Osteocyte (in vitro differentiated cells): ENCODE measurements at places on chromosomes 7 and 10.
A peak's percentile ranks its signal among the peaks of the same experiment; 100 is the strongest.

DNA sequence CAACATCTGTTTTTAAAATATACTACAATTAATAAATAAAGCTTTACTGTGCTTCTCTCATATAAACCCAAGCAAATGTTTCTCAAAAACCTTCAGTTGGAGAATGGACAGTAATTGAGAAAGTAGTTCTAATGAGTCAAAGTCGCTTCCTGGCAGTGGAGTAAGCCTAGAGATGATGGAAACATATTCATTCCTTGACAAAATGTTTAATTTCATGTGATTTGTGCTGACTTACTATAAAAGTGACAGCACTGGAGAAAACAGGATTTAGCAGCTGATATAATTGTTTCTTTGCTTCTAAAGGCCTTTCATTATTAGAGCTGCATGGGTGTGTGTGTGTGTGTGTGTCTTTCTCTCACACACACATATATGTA, 9.0 kb downstream of the ELMO1 start:
- no peaks in the 10 kb centered on the region for H3K4me1 ChIP-seq
- no peak overlapping the region for H3K4me3 ChIP-seq
- H3K27ac ChIP-seq: no peak overlapping the region
- H3K36me3 ChIP-seq: no peaks in the 10 kb centered on the region

GRCh38 chr10:91117505-91117904, 103.0 kb upstream of the PCGF5 start:
- H3K36me3 ChIP-seq: no peaks in the 10 kb centered on the region
- H3K27me3 ChIP-seq: peaks cover 11% of the 10 kb centered on the region
- no peak for DNase-seq
- no peak overlapping the region for H3K4me3 ChIP-seq
- peak overlapping the region; percentile 29 for H3K27ac ChIP-seq

GRCh38 chr10:85067955-85068354, 739.6 kb downstream of the CCSER2 start:
- H3K36me3 ChIP-seq: no peaks in the 10 kb centered on the region
- no peak overlapping the region for H3K27ac ChIP-seq

DNA sequence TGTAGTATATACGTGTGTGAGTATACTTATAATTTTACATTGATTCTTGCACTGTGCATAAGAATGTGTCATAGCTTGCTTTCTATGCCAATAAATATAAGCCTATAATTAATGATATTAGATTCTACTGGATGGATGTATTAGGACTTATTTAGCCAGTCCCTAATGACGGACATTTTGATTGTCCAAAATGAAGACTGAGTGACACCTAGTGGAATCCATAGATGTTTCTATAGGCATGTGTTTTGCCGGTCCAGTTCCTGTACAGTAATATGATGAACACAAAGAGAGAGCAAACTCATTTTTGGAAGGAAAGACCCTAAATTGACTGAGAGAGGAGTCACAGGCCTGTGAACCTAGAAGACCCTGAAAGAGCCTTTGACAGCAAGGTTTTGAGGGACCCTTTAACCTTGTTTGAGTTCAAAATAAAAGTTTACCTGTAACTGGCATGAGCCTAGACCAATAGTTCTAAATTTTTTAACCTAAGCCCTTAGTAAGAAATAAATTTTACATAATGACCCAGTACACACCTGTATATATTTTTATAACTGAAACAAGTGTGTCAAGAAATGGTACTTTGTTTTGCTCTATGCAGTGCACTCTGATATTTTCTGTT, 42.4 kb upstream of the AGBL3 start:
- peaks cover 64% of the 10 kb centered on the region for H3K36me3 ChIP-seq
- H3K27ac ChIP-seq: no peak overlapping the region
- peaks cover 47% of the 10 kb centered on the region for H3K4me1 ChIP-seq
- H3K27me3 ChIP-seq: no peaks in the 10 kb centered on the region
- DNase-seq: no peak

- H3K4me1 ChIP-seq: no peaks in the 10 kb centered on the region
- no peak overlapping the region for H3K27ac ChIP-seq
- no peaks in the 10 kb centered on the region for H3K36me3 ChIP-seq
- H3K27me3 ChIP-seq: no peaks in the 10 kb centered on the region
- no peak overlapping the region for H3K4me3 ChIP-seq
These were observed 35.3 kb upstream of the HIBADH start for GRCh38 chr7:27697861-27698430.

DNA sequence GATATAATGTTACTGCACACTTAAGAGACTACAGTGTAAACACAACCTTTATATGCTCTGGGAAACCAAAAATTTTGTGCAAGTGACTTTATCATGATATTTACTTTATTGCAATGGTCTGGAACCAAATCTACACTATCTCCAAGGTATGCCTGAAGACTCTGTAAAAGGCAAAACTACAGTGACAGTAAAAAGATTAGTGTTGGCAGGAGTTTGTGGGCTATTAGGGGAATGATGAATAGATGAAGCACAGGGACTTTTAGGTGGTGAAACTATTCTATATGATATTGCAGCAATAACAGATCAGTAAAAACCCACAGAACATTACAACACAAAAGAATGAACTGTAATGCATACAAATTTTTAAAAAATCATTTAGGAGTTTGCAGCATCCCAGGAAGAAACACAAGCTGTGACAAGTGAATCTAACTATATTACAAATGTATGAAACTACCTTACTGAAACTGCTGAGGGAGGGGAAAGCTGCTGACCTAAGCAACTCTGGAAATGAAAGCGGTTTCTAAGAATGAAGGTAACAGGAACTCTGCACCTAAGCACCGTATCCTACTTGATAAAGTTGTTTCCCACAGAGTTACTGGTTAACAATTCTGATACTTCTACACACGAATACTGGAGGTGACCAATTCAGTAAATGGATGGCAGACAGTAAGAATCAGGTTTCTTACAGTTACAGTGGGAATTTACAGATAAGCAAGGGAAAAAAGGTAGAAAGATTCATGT, 82.6 kb downstream of the ATE1 start:
- H3K4me3 ChIP-seq: no peak overlapping the region

GRCh38 chr10:76628801-76629200, 1008.8 kb downstream of the KCNMA1 start:
- no peak overlapping the region for H3K27ac ChIP-seq
- no peak for DNase-seq
- H3K27me3 ChIP-seq: no peaks in the 10 kb centered on the region
- no peaks in the 10 kb centered on the region for H3K36me3 ChIP-seq
- H3K4me3 ChIP-seq: no peak overlapping the region

DNA sequence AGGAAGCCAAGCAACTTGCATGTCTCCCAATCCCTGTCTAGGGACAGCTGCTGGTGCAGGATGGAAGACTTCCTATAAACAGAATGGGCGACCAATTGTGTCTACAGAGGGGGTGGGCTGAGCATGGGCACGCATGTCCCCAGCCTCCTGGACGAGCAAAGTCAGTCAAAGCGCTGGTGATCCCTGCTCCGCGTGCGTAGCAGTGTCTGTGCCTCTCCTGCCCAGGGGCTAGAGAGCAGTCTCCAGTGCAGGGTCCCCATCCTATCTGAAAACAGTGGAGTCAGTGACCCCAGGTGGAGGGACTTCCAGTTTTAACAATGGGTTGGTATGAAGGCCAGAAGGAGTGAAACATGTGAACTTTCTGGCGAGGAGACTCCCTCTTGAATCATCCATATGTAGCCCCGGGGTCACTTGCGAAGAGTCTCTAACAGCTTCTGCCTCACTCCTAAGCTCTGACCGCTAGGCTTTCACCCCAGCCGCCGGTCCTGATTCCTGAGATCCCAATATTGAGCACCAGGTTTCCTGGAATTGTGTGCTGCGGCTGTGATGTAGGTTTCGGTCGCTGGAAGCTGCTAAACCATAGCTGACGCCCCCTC, 714 bp upstream of the CASP2 start:
- no peaks in the 10 kb centered on the region for H3K27me3 ChIP-seq
- no peak for DNase-seq
- H3K36me3 ChIP-seq: peaks cover 10% of the 10 kb centered on the region
- H3K4me1 ChIP-seq: peaks cover 38% of the 10 kb centered on the region

GRCh38 chr10:125538947-125539731, 143.8 kb downstream of the TEX36 start:
- peaks cover 5% of the 10 kb centered on the region for H3K4me1 ChIP-seq
- no peak overlapping the region for H3K4me3 ChIP-seq
- no peak overlapping the region for H3K27ac ChIP-seq
- H3K27me3 ChIP-seq: peaks cover 14% of the 10 kb centered on the region

- H3K4me3 ChIP-seq: no peak overlapping the region
- no peaks in the 10 kb centered on the region for H3K27me3 ChIP-seq
- H3K4me1 ChIP-seq: peaks cover 7% of the 10 kb centered on the region
- peaks cover 7% of the 10 kb centered on the region for H3K36me3 ChIP-seq
These were observed 47.2 kb downstream of the KIF11 start for GRCh38 chr10:92640107-92640506.

- H3K4me3 ChIP-seq: no peak overlapping the region
- peaks cover 43% of the 10 kb centered on the region for H3K4me1 ChIP-seq
- H3K36me3 ChIP-seq: no peaks in the 10 kb centered on the region
- no peak for DNase-seq
These were observed 169.7 kb upstream of the RHEB start for GRCh38 chr7:151689196-151689971.

GRCh38 chr10:101289541-101289940, 60.3 kb upstream of the LBX1 start:
- no peak overlapping the region for H3K4me3 ChIP-seq
- DNase-seq: no peak
- no peaks in the 10 kb centered on the region for H3K36me3 ChIP-seq
- H3K4me1 ChIP-seq: peaks cover 5% of the 10 kb centered on the region

DNA sequence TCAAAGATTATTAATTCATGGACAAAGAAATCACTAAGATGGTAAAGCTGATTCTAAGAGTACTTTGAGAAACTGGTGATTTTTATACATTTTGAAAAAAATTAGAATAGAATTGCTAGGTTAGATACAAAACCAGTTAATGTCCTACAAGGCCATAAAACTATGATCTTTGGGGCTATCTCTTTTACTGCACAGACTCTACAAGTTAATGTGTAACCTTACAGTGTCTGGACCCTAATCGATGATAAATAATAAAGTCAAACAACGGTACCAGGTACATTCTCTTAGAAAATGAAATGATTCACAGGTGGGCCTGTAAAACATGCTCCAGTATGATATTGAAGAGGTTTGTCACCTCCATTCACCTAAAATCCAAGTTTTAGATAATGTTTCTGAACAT, 199.8 kb upstream of the LYZL1 start:
- DNase-seq: no peak
- H3K27me3 ChIP-seq: no peaks in the 10 kb centered on the region
- H3K36me3 ChIP-seq: no peaks in the 10 kb centered on the region
- no peak overlapping the region for H3K4me3 ChIP-seq
- no peak overlapping the region for H3K27ac ChIP-seq

DNA sequence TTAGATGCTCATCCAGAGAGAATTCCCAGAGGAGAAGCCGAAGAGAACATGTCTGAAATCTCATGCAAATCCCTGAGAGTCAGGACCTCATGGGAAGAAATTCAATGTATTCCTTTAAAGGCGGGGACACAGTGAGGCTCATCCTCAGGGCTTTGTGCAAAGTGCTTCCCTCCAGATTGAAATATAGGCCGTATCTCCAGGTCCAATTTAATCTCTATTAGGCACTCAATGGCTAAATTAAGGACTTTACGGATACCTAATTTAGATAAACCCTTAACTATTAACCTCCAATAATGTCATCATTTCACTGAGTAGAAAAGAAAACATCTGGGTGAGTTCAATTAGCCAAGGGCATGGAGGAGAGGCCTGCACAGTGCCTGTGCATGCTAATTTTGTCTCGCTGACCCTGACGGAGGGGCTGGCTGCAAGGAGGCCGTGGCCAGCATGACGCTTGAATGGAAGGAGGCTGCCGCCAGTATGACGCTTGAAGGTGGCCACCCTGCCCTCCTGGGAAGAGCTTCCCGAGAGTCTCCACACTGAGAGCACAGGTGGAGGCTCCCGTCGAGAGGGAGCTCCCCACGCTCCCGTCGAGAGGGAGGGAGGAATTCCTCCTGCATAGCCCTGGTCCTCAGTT, 287.6 kb downstream of the ADARB2 start:
- H3K36me3 ChIP-seq: no peaks in the 10 kb centered on the region
- H3K4me1 ChIP-seq: no peaks in the 10 kb centered on the region
- H3K4me3 ChIP-seq: no peak overlapping the region
- DNase-seq: peak; percentile 69
- H3K27ac ChIP-seq: no peak overlapping the region

- no peaks in the 10 kb centered on the region for H3K4me1 ChIP-seq
- DNase-seq: no peak
- H3K4me3 ChIP-seq: no peak overlapping the region
- peaks cover 22% of the 10 kb centered on the region for H3K27me3 ChIP-seq
These were observed 6.5 kb upstream of the SNX10 start for GRCh38 chr7:26284995-26285632.

DNA sequence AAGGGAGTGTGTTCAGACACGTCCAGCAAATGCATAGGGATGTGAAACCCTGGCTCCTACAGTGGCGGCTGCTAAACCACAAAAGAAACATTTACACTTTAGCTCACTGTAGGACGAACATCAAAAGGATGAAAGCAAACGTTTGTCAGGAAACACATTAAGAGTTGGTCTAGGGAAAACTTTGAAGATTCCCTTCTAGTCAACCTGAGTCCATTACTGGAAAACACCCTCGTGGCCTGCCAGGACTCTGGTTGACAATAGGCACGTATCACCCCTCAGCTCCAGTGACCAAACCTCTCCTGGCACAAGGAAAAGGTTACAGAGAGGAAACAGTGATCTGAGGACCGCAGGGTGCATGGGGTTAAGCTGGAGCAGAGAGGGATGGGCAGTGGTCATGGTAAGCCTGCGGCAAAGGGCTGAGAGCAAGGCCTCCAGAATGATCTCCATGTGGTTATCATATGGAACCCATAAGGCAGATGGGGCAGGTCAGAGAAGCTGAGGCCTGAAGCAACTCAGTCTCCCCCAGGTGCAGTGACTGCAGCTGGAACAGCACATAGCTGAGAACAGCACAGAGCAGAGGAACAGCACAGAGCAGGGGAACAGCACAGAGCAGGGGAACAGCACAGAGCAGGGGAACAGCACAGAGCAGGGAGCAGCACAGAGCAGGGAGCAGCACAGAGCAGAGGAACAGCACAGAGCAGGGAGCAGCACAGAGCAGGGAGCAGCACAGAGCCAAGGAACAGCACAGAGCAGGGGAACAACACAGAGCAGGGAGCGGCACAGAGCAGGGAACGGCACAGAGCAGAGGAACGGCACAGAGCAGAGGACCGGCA, 49.9 kb downstream of the CHST15 start:
- H3K27ac ChIP-seq: no peak overlapping the region
- H3K4me3 ChIP-seq: no peak overlapping the region
- H3K27me3 ChIP-seq: no peaks in the 10 kb centered on the region
- peaks cover 44% of the 10 kb centered on the region for H3K4me1 ChIP-seq
